Stimulated activated CD4-positive, alpha-beta T cell treated with anti-CD3 and anti-CD28 coated beads, Interleukin-2, amount 100 ng/mL, for 24 hours (primary cell): ENCODE measurements at places on chromosomes 13 and 19.

- DNase-seq = no peak
Measured at GRCh38 chr13:51765142-51765515, 38.8 kb downstream of the DHRS12 start.

DNA sequence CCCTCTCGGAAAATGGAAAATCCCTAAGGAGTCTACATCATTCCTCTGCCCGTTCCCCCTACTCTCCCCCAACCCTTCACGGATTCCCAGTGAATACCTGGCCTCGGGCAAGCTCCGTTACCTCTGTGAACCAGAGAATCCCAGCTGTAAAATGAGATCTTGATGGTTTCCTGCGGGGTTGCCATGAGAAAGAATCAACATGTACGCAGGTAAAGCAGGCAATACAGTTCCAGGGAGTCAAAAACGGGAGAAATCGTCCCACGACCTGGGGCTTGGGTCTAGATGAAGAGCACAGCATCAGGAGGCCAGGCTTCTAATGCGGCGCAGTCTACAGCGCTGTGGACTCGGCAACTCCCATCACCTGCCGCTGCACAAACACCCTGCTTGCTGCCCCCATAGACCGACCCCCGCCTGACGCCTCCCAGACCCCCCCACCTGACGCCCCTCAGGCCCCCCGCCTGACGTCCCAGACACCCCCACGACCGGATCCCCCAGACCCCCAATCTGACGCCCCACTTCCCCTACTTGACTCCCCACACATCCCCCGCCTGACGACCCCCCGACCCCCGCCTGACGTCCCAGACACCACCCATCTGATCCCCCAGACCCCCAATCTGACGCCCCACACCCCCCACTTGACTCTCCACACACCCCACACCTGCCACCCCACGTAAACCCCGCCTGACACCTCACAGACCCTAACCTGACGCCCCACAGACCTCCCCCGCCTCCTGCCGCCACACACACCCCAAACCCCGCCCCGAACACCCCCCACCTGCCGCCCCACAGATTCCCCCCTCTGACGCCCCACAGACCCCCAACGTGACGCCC lies 680 bp downstream of the LIG4 start:
- DNase-seq = no peak

DNA sequence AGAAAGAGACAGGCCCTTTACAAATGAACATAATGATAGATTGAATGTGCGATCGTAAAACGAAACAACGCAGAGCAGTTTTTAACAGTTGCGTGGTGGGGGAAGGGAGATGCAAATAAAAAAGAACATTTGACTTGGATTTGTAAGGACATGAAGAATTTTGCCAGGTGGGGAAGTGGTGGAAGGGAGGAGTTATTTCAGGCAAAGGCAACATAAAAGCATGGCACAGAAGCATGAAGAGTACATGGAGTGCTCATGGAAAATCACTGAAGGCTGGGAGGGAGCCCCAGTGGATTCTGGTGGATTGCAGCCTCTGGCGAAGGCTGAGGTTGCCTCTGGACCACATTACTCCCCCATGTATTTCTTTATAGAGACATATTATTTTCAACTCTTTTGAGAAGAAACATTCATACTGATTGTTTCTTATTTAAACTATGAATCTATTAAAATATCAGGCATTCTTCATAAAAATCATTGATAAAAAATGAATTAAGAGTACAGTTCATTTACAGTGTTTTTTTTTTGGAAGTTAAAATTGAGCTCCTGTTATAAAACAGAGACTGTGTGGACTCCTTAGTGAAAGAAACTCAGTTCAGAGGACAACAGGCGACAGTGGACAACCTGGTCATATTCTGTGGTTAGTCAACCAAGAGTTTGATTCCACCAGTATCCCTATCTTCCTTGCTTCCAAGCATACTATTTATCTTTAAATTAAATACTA lies 57.5 kb downstream of the STARD13 start:
- no peak for DNase-seq

DNA sequence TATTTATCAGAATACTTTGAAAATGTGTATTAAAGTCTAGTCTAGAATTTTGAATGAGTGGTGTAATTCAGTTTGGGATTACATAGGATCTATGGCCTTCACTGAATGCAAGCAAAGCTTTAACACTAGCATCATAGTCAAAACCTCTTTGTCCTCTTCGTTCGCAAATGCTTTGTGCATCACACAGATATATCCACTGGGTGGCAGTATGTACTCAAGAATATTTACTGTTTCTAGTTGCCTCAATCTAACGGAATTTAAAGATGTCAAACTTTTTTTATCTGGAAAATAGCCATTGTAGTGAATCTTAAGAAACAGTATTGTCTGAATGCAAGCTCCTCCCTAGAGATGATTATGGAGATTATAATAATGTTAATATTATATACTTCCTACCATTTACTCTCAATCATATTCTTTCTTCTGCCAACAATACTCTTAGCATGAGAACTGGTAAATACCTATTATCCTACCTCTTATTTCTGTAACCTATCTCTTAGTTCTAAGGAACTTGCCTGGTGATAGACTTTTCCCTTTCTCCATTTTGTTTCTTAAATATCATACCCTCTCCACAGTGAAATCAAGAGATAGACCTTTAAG lies 25.8 kb downstream of the LACC1 start:
- peak; percentile 23 for DNase-seq

- no peak for DNase-seq
Measured at GRCh38 chr13:43783820-43784219, 3.0 kb downstream of the ENOX1 start.
